GM04503 (cell line): ENCODE measurements at places on chromosomes 1 and 21.

DNA sequence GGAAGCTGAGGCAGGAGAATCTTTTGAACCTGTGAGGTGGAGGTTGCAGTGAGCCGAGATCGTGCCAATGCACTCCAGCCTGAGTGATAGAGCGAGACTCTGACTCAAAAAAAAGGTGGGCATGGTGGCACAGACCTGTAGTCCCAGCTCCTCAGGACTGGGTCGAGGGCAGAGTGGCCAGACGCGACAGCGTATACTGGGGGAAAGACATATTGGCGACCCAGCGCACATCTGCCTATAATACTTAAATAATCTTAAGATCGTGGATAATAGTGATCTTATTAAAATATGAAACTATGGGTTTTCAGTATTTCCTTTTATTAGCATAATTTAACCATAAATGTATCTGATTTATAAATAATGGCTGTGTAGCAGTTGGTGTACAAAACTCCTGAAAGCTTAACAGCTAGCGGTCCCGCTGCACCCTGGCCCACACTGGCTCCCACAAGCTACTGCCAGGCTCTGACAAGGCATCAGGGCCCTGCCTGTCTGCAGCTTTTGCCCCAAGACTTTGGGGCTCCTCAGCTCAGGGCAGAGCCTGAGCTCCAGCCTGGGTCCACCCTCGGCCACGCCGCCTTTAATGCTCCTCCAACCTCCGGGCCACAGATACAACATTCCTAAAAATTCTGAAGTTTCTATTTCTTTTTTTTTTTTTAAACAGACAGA is 2.7 kb upstream of the AURKAIP1 start:
- no peak for DNase-seq

- DNase-seq = no peak
Observed at GRCh38 chr1:51268634-51269033, 32.6 kb downstream of the RNF11 start.

- no peak for DNase-seq
Observed at GRCh38 chr1:84855168-84855567, 37.8 kb downstream of the LPAR3 start.

DNA sequence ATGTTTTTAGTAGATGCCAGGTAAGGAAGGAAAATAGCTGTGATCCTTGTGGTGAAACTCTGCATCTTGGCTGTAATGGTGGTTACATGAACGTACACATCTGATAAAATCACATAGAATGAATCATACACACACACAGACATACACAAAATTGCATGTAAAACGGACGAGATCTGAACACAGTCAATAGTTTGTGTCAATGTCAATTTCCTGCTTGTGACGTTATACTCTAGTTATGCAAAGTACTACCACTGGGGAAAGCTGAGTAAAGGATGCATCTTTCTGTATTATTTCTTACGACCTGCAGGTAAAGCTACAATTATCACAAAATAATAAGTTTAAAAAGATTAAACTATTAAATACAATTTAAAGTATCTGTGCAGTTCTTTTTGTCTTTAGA is 493.7 kb upstream of the ZP4 start:
- no peak for DNase-seq

GRCh38 chr1:170682169-170682568 is 18.2 kb downstream of the PRRX1 start:
- no peak for DNase-seq

DNA sequence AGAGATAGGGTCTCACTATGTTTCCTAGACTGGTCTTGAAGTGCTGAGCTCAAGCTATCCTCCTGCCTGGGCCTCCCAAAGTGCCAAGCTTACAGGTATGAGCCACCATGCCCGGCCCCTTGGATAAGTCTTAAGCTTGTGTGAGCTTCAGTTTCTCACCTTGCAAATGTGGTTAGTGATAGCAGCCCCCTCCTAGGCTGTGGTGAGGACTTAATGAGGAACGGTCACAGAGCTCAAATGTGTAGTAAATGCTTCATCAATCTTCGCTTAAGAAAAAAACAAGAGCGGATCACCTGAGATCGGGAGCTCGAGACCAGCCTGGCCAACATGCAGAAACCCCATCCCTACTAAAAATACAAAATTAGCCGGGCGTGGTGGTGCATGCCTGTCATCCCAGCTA is 3.0 kb downstream of the CNR2 start:
- no peak for DNase-seq

DNA sequence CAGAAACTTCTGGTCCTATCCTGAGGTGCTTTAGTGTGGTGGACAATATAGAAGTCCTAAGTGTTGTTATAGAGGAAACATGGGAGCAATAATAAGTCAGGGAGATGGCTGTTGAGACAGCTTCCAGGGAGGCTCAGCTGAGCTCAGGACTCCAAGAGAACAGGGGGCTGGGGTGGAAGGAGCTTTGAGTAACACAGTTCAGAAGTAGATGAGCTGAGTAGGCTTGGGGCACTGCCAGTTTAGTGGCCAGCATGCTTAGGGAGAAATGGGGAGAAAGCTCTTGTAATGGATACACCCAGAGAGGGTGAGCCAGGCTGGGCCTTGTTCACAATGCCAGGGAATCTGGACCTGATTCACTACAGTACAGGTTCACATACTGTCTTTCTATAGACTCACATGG is 201.6 kb downstream of the DAB1 start:
- DNase-seq = no peak

DNA sequence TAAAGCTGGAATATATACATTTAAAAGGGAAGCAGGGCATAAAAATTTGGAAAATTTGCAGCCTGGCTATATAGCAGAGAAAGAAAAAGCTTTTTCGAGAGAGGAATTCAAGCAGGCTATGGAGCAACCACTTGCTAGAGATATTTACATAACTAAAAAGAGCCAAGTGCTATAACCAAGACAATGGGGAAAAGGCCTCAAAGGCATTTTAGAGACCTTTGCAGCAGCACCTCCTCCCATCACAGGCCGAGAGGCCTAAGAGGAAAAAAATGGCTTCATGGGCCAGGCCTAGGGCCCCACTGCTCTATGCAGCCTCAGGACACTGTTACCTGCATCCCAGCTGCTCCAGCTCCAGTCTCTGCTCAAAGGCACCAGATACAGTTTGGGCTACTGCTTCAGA is 37.0 kb downstream of the CAPN9 start:
- no peak for DNase-seq

DNA sequence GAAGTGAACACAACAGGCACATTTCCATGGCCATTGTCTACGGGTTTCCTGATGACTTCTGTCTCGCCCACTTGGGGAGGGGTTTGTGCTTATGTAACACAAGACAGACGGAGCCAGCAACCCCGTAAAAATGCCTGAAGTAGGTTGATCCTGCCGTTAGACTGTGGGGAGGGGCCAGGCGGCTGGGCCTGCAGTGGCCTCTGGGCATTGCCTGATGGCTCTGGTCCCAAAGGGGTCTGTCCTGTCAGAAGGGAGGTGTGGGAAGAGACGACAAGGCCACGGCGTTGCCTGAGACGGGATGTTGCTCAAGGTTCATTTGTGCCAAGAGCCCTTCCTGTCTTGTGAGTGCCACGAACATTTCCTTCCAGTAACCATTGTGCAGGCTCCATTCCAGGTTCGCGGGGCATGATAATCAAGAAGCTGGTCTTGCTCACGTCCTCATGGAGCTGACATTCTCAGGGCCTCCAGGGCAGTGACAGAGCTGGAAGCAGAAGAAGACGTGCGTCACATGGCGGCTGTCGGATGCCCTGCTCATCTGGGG is 44.7 kb downstream of the ABCG1 start:
- no peak for DNase-seq

GRCh38 chr1:58884706-58885661 is 101.1 kb upstream of the JUN start:
- DNase-seq = no peak

- DNase-seq = no peak
Observed at GRCh38 chr1:53295726-53296116, 32.1 kb downstream of the LRP8 start.
